Bronchus fibroblast of lung (primary cell): ENCODE measurements at places on chromosomes 13 and 19. TPM values are rescaled to one million over a fixed set of nuclear protein-coding genes. Genes with fewer than 3 reads are reported as not detected.

The ZNF844 gene
- 2.4 and 2.7 TPM in 2 replicates for total RNA-seq

The ADGRE3 gene
- not detected in 2 replicates for total RNA-seq

The ZNF578 gene
- 0.74 and 0.84 TPM in 2 replicates for total RNA-seq

The UBAC2 gene
- 35.8 and 37.3 TPM in 2 replicates for total RNA-seq

The SMIM17 gene
- total RNA-seq = 0.17 TPM in 1 of 2 replicates, not detected in the other

The CGB8 gene
- total RNA-seq = not detected in 2 replicates

The KRTDAP gene
- not detected in 2 replicates for total RNA-seq

The EXOC3L2 gene
- not detected in 2 replicates for total RNA-seq

The CAMSAP3 gene
- 0.17 TPM in 1 of 2 replicates, not detected in the other for total RNA-seq

The C13orf42 gene
- total RNA-seq = not detected in 2 replicates

The ZNF329 gene
- 5.7 and 5.9 TPM in 2 replicates for total RNA-seq

The C13orf46 gene
- total RNA-seq = not detected in 2 replicates

The FFAR3 gene
- not detected in 2 replicates for total RNA-seq

The TPTE2 gene
- not detected in 2 replicates for total RNA-seq

The OR4F17 gene
- total RNA-seq = not detected in 2 replicates
